IMR-90 (cell line): ENCODE measurements at places on chromosomes 1 and 21.

DNA sequence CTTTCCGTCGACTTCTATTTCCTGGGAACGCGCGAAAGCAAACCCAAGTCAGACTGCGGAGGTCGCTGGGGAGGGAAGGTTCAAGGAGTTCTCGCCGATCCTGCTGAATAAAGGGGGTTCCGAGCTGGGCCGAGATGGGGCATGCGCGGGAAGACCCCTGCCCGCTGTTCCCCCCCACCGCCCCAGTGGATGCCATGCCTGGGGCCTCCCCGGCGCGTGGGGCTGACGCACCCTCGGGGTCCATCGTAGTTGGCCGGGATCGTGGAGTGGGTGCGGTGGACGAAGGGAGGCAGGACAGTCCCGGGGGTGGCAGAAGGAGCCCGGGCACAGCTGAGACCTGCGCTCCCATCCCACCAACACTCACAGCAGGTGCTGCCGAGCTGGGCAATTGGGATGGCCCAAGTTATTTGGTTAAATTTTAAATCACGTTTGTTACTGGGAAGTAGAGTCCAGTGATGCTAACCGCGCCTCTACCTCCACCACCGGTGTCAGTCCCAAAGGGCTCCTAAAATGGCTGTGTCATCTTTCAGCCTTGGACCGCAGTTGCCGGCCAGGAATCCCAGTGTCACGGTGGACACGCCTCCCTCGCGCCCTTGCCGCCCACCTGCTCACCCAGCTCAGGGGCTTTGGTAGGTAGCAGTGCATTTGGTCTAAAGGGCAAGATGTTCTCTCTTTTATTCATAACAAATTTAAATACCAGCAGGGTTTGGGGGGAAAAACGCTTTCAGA lies 801 bp downstream of the MX1 start:
- no peak for DNase-seq

GRCh38 chr1:193321242-193321840 lies 134.9 kb upstream of the B3GALT2 start:
- no peak for DNase-seq

- peak; percentile 81 for DNase-seq
These were observed 253.2 kb downstream of the PTPRC start for GRCh38 chr1:198892065-198892464.

DNA sequence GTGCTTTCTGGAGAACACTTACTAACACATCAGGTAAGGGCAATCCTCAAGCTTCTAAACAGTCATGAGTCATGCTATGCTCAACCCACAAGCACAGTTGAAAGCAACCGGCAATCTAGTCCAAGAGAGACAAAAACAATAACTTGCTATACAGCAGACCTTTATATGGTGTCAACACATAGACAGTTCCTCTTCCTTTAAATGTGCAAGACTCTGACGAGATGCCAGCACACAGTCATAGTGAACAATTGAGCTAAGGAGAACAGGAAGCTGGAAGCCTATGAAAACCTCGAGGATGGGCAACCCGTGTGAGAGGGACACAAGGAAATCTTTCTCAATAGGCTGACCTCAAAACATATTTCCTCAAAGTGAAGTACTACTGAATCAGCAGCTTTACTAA lies 5.3 kb downstream of the ADIPOR1 start:
- peak; percentile 53 for DNase-seq

DNA sequence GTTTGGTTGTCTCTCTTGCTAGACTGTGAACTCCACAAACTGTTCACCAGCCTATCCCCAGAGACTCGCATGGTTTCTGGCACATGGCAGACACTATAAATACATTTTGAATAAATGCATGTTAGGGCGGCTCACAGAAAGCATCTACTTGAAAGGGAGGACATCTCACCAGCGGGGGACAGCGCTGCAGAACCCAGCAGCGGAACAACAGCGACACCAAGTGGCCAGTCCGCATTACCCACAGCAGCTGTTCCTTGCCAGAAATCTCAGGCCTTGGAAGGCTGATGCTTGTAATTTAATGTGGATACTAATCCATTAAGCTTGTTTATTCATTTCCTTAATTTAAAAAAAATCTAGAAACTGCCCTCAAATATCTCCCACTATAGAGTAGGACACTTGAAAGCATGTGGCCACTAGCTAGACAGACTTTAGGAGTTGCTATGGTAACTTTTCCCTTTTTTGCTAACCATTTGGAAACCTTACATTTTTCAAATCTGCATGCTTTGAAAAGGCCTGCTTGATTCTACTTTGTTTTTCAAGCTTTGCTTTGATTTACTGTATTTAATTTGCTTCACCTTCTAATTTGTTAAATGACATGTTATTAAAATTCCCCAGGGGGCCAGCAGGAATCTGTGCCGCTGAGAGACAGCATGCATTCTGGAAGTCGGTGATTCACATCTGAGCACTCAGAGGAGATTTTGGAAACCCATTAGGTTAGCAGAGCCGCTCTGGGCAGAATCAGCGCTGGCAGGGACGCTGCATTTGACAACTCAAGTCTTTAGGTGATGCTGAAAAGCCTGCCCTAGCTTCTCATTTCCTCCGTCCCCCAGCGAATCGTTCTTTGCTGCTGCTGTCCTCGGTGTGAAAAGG lies 63.5 kb upstream of the SSX2IP start:
- peak; percentile 78 for DNase-seq

- peak; percentile 97 for DNase-seq
These were observed at the start of gene UTP25 for GRCh38 chr1:209827384-209828262. TSS of gene UTP25 (plus strand) at chr1:209827972. CDS start at chr1:209828064, 92 bp downstream.

DNA sequence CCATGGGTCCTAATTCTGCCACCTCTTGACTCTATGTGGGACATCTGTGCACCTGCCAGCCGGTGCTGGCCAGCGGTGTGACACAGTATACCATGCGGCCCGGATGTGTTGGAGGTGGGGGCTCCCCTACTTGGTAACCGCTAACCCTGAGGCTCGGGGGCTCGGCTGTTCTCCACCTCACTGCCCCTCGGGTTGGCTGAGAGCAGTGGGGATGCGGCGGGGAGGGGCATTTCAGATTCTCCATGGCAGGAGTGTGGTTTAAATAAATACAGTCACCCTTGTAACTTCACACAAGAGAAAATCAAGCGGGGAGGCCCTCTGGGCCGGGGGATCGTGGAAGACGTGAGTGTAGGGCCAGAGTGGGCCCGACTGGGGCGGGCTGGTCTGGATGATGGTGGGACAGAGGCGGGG lies 11.0 kb downstream of the KRTAP10-1 start:
- no peak for DNase-seq

- no peak for DNase-seq
These were observed 29.0 kb upstream of the SARS1 start for GRCh38 chr1:109184687-109185086.

GRCh38 chr1:19353596-19353995 lies 41.5 kb downstream of the SLC66A1 start:
- no peak for DNase-seq

DNA sequence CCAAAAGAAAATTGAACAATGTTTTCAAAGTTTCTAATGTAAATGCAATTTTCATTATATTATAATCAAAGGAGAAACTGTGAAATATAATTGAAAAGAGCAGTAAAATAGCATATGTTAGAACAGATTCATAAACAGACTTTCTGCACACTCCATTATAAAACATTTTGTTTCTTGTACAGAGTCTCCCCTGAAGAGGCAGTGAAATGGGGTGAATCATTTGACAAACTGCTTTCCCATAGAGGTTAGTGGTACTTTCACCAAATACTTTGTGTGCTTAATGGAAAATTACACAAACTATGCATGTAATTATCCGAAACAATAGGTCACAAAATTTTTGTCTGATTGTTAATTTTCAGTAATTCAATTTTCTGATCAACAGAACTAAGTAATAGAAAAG lies 1.9 kb downstream of the RGS18 start:
- peak; percentile 30 for DNase-seq

DNA sequence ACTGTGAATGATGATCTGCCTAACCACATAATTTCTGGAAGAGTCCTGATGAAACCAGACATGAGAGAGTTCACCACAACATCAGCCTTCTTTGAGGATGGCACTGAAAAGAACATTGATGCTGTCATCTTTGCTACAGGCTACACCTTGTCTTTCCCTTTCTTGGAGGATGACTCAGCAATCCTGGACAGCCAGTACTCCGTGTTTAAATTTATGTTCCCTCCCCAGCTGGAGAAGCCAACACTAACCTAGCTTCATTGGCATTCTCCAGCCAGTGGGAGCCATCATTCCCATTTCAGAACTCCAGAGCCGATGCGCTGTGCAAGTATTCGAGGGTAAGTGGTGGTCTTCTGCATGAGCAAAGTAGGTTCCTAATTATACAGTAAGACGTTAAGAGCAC lies 164.1 kb upstream of the POGK start:
- no peak for DNase-seq

GRCh38 chr1:91997607-91998195 lies 32.1 kb upstream of the EPHX4 start:
- peak; percentile 68 for DNase-seq

DNA sequence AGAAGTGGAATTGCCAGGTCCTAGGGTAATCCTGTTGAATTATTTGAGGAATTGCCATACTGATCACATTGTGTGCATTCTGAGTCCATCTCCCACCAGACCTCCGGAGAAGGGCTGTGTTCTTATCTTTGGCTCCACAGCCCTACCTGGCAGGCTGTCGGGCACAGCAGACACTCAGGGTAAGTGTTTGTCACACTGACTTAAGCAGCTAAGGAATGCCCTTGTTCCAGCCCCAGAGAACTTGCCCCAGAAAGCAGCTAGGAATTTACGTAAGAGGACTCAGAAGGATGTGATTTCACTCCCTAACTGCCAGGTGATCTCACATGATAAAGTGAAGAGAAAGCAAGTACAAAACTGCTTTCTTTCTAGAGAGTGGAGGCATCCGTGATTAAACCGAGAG lies 21.0 kb downstream of the VASH2 start:
- DNase-seq = no peak
